Stimulated activated CD8-positive, alpha-beta memory T cell treated with anti-CD3 and anti-CD28 coated beads, Interleukin-4, amount 100 ng/mL, for 1 hour (primary cell): ENCODE measurements at places on chromosomes 6 and 20.

DNA sequence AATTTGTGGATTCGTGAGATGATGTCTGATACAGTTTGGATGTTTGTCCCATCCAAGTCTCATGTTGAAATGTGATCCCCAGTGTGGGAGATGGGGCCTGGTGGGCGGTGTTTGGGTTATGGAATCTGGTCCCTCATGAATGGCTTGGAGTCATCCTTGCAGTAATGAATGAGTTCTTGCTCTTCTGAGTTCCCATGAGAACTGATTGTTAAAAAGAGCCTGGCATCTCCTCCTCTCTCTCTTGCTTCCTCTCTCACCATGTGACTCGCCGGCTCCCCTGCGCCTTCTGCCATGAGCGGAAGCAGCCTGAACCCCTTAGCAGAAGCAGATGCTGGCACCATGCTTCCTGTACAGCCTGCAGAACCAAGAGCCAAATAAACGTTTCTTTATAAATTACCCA is 30.5 kb upstream of the RPP40 start:
- DNase-seq, result no peak

DNA sequence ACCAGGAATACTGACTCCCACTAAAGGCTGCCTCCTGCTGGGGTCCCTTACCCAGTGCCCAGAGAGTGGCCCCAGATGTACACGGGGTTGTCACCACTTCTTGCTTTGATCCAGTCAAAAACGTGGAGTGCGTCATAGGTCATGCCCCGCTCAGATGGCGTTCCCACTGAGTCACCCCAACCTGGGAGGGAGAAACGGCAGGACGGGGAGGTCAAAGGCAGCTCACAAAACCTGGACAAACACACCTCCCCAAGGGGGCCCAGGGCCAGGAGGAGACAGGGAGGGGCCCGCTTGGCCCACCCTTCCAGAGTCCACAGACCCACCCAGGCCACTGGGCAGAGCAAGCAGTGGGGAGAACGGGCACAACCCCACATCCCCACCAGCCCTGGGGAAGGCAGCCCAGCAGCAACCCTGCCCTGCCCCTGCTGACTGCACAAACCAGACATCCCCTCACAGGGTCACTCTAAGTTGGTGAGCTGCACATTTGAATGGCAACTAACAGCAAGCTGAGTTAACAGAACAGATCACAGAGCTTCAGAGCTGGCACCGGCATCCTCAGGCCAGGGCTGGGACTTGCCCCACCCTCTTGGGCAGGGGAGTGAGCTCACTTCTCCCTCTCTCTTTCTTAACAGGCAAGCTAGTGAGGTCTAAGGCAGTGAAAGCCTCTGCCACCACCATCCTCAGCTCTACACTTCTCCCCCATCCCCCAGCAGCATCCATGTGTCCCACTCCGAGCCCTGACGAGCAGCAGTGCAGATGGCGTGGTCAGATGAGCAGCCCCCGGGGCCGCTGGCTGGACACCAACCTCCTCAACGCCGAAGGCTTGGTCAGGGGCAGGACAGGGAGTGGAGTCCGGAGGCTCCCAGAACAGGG is 61.7 kb downstream of the PYGB start:
- no peak for DNase-seq

DNA sequence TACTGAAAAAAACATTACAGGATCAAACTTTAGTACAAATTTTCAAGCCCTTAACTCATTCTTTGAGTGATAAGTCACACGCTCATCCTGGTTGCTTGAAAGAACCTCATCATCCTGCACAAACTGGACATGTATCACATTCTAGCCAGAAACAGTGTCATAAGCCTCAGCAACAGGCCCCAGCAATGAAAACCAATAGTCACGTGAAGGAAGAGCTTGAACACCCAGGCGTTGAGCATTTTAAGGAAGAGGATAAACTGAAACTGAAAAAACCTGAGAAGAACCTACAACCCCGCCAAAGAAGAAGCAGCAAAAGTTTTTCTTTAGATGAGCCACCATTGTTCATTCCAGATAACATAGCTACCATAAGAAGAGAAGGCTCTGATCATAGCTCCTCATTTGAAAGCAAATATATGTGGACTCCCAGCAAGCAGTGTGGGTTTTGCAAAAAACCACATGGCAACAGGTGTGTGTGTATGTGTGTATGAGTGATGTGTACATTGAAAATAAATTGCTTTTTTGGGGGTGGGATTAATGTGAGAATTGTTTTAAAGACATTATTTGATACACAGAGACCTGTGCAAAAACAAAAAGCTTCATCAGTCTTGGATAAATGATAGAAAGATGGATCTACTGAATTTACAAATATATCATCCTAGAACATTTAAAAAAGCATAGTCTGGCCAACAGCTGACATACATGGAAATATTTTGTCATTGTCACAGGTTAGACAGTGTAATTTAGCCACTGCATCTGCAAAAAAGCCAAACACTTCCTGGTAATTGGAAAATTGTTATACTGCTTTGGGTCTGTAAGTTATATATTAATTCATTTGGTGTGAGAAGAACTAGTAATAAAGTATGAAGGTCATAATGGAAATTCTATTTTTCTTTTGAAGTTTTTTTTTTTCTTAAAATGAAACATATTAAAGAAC is 50.1 kb downstream of the PHF3 start:
- DNase-seq, result no peak

DNA sequence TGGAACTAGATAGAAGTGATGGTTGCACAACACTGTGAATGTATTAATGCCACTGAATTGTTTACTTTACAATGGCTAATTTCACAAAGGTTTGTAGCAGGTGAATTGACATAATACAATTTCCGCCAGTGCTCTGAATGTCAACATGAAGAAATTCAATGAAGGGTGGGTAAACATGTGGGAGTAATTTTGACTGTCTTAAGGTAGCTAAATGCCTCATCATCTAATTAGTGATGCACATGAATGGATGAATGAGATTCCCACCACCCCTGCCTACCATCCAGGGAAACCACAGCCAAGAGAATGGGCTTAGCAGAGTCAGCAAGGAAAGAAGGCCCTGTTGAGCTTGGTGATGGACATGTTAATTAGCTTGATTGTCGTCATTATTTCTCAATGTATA is 275.3 kb downstream of the ALDH8A1 start:
- no peak for DNase-seq

GRCh38 chr6:137767911-137768690 is 99.0 kb upstream of the TNFAIP3 start:
- DNase-seq, result no peak

GRCh38 chr20:60361761-60362395 is 403.7 kb downstream of the CDH26 start:
- DNase-seq, result no peak

DNA sequence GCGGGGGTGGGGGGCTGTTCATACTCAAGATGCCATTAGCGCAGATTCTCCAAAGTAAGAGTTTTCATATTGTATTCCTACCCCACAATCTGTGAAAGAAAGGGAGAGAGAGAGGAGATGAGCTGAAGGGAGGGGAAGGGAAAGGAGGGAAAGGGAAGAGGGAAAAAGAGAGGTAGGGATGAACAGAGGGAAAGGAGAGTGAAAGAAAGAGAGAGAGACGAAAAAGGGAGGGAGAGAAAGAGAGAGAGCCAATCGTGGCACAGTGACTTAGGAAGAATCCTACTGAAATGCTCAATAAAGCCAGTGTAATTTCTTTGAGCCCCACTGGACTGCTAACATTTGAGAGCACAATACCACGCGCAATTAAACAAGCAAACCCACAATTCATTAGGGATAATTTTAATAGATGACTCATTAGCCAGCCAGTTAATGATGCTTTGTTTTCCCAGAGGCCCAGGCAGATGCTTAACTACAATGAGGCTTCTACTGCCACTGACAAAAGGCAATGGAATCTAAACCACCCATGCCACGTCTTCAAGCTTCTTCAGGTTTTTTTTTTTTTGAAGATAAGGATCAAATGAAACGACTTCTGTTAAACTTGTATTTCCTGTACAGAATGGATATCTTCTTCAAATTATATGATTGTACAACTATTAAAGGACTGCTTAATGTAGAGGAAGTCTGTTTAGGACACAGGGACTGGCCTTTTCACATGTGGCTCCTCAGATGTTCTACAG is 306.8 kb downstream of the FOXC1 start:
- no peak for DNase-seq

GRCh38 chr6:139294090-139294489 is 2.3 kb upstream of the TXLNB start:
- DNase-seq, result no peak

DNA sequence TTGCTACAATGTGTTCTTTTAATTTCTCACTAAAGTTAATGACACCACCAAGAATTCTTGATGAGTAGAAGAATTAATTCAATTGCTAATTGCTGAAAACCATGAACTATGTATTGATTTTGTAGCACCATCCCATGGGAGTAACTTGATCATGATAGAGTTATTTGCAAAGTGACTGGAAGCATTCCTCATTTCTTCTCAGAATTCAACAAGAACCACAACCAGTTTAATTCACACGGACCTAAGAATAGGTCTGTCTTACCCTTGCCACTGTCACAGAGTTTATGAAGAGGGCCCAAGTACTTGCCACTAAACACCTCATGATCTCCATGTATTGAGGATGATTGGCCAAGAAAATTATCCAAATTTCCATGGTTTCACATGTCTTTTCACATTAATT is 222.2 kb downstream of the TMEM242 start:
- no peak for DNase-seq

DNA sequence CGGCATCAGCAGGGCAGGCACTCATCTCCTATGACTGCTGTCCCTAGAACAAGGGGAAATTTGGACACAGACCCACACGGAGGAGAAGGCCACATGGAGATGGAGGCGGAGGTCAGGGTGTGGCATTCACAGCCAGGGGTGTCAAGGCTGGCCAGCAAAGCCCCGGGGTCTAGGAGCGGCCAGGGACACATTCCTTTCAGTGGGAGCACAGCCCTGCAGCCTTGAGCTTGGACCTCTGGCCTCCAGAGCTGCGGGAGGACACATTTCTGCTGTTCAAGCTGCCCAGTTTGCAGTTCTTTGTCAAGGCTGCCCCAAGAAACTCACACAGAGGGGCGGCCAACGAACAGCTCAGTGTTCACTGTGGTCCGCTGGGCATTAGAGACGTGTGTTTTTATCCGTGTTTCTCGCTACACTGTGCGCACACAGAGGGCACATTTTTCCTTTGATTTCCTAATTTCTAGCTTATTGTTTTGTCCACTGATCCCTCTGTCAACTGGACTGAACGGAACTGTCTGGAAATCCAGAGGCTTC is 93.4 kb upstream of the MPC1 start:
- no peak for DNase-seq

- no peak for DNase-seq
Measured at GRCh38 chr6:43302126-43302525, 4.1 kb downstream of the SLC22A7 start.

DNA sequence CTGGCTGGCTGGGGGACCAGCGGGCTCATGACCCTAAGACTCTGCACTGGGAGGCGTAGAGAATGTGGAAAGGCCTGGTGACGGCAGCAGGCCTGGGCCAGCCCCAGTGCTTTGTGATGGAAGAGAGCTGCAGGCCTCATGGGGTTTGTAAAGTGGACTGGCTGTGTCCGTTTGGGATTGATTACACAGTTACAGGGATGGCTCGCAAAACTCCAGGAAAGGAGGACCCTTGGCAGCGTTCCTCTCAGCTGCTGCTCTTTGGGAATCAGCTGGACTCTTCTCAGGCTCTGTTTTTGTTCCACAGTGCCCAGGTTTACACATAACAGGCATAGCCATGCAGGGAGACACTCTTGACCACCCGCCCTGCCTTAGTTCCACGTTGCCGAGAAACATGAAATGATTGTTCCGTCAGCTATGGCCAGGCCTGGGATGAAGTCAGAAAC is 89.0 kb downstream of the SLX4IP start:
- DNase-seq, result no peak

DNA sequence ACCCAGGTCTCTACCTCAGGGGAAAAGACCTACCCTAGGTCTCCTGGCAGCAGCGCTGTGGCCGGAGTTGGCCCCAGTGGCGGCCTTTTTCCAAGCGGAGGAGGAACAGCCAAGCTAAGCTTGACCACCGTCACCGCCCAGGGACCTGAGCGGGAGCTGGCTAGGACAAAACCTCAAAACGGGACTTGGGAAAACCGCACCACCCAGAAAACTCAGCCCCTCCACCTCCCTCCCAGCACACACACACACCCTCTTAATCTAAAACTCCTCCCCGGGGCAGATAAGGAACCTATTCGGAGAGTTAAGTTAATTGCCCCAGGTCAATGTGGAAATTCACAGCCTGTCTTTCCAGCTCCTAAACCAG is 2.7 kb upstream of the TRERF1 start:
- no peak for DNase-seq

DNA sequence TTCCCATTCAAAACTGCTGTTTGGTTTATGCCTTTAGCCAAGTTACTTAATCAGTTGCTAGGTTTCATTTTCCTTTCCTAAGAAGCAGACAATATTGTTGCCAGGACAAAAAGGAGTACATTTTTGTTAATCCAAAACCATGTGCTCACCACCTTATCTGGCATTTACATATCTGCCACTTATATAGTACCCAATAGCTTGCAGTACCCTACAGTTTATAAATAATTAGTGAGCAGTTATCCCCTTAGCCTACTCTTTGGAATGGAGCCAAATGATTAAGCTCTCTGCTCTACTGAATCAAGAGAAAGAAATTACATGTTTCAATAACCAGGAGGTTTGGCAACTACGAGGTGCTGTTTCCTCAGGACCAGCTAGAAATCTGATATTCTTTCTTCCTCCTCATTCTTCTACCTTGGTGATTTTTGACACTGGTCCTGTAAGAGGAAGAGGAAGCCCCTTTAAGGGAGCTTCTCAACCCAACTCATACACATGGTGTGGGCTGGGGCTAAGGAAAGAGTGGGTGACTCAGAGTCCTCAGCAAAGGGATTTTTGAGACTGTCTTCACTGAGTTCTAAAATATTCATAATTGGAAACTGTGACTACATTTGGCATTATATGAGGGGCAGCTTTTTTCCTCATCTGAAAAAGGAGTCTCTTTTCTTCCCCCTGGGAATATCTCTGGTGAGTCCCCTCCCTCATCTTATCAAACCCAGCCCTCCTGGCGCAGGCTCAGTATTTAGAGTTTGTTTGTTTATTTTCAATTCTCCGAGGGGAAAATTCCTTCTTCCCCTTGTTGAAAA is 1.5 kb downstream of the ZNFX1 start:
- no peak for DNase-seq

GRCh38 chr6:44349904-44350649 is 7.6 kb downstream of the SPATS1 start:
- no peak for DNase-seq

DNA sequence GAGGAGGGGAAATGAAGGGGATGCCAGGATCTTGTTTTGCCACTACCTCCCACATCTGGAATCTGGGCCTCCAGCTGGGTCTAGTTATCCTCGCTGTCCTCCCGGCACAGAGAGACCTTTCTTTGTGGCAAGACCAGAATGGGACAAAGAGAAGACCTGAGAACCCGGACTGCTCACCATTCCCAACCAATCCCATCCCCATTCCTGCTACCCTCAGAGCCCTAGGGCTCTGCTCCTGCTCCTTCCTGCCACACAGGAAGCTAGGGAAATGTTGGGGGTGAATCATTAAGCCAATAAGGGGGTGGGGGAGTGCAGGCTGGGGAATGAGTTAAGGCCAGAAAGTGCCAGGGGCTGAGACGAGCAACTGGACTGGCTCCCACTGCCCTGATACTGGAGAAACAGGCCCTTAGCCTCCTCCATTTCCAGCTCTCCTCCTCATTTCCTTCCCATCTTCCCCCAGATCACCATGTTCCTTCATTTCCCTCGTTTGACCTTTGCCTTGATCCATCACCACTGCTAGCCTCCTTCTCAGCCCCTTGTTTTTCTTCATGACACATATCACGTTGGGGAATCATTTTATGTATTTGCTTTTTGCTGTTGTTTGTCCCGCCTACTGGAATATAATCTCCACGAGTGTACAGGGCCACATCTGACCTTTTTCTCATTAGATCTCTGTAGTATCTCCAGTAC is 4.6 kb upstream of the IER3 start:
- no peak for DNase-seq
